ENCODE measurements at places on chromosomes 3 and 15. TPM values are rescaled to one million over a fixed set of nuclear protein-coding genes. Genes with fewer than 3 reads are reported as not detected.

DNA sequence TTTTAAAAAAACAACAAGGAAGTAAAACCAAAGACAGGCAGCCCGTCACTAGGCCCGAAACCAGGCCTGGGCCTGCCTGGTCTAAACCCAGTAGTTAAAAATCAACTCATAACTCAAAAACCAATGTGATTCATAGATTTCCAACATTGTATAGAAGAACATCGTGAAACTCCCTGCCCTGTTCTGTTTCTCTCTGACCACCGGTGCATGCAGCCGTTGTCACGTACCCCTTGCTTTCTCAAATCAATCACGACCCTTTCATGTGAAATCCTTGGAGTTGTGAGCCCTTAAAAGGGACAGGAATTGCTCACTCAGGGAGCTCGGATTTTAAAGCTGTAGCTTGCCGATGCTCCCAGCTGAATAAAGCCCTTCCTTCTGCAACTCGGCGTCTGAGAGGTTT is 89.5 kb downstream of the DCLK3 start:
- no peak for DNase-seq

GRCh38 chr3:195425849-195426248 is 17.0 kb downstream of the ACAP2 start:
- no peak for DNase-seq

PIF1 gene
- 3.7 TPM for total RNA-seq

- DNase-seq: no peak
These were observed 101.5 kb downstream of the MYRIP start for GRCh38 chr3:39910826-39911464.

DNA sequence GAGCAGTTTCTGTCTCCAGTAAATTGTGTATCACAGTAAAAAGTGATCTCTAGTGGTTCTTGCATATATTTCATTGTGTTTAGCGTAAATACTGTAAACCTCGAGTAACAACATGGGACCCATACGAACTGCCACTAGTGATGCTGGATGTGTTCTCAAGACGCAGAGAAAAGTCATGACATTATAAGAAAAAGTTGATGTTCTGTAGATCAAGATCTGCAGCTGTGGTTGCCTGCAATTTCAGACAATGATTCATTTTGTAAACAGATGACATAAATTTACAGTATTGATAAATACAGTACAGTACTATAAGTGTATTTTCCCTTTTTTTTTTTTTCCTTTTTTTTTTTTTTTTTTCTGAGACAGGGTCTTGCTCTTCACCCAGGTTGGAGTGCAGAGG is 100.1 kb downstream of the DPH6 start:
- no peak for DNase-seq

DNA sequence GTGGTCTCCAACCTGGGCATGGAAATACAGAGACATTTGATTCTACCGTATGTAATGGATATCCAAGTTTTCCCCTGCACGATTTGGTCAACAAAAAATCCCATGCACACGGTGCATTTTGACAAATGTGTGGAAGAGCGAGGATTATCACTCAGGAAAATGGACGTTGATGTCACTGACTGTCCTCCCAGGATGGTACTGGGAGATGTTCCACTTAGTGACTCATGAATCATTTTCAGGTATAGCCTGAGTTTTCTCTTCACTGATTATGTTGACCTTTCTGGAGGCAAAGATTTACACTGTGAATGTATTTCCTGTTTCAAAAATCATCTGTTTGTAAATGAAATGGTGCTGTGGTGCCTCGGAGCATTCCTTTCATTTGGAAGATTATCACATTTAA is 596.7 kb upstream of the ADAMTS9 start:
- DNase-seq: peak; percentile 1

Measured in tongue (tissue), 3 donors.